Dorsolateral prefrontal cortex (tissue), 122 donors: ENCODE measurements at places on chromosomes 2 and 18. TPM values are rescaled to one million over a fixed set of nuclear protein-coding genes. Genes with fewer than 3 reads are reported as not detected.

CCDC74A gene
- 14.0 TPM for total RNA-seq

PID1 gene
- total RNA-seq = 11.0 TPM

EML6 gene
- total RNA-seq = 43.7 TPM

CPLX4 gene
- not detected for total RNA-seq

SERPINB2 gene
- not detected for total RNA-seq

MYL1 gene
- not detected for total RNA-seq

PROKR1 gene
- total RNA-seq = 0.18 TPM

CHRND gene
- total RNA-seq = not detected

GDF7 gene
- total RNA-seq = 2.0 TPM

STAT4 gene
- 28.2 TPM for total RNA-seq

ANKRD30BL gene
- 17.5 TPM for total RNA-seq

TXNDC2 gene
- total RNA-seq = 0.32 TPM

COL3A1 gene
- 5.3 TPM for total RNA-seq

ALPI gene
- total RNA-seq = not detected

PRKAG3 gene
- total RNA-seq = not detected

ALLC gene
- 0.46 TPM for total RNA-seq

TMEM127 gene
- total RNA-seq = 53.9 TPM

UGT1A8 gene
- not detected for total RNA-seq

ACMSD gene
- not detected for total RNA-seq

LYG1 gene
- not detected for total RNA-seq

RAB17 gene
- total RNA-seq = 1.4 TPM

SP100 gene
- total RNA-seq = 35.3 TPM

METTL21A gene
- total RNA-seq = 19.4 TPM

HOXD4 gene
- not detected for total RNA-seq

SCN2A gene
- 143 TPM for total RNA-seq
